ENCODE measurements at places on chromosomes 13 and 19.

DNA sequence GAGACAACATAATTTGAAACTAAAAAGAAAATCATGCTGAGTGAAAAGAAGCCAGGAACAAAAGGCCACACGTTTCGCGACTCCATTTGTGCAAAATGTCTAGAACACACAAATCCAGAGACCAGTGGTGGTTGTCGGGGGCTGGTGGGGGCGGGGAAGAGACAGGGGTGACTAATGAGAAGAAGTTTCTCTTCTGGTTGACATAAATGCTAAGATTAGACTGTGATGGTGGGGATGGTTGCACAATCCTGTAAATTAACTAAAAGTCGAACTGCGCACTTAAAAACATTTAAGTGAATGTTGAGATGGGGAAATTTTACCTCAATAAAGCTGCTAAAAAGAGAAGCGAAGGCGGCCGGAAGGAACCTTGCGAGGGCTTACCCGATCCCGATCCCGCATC lies 7.1 kb downstream of the AKAP8 start:
- no peak for DNase-seq

GRCh38 chr13:69720278-69720983 lies 387.2 kb upstream of the ATXN8OS start:
- no peak for DNase-seq

GRCh38 chr13:27170221-27170515 lies 1.4 kb downstream of the USP12 start:
- DNase-seq, result no peak

DNA sequence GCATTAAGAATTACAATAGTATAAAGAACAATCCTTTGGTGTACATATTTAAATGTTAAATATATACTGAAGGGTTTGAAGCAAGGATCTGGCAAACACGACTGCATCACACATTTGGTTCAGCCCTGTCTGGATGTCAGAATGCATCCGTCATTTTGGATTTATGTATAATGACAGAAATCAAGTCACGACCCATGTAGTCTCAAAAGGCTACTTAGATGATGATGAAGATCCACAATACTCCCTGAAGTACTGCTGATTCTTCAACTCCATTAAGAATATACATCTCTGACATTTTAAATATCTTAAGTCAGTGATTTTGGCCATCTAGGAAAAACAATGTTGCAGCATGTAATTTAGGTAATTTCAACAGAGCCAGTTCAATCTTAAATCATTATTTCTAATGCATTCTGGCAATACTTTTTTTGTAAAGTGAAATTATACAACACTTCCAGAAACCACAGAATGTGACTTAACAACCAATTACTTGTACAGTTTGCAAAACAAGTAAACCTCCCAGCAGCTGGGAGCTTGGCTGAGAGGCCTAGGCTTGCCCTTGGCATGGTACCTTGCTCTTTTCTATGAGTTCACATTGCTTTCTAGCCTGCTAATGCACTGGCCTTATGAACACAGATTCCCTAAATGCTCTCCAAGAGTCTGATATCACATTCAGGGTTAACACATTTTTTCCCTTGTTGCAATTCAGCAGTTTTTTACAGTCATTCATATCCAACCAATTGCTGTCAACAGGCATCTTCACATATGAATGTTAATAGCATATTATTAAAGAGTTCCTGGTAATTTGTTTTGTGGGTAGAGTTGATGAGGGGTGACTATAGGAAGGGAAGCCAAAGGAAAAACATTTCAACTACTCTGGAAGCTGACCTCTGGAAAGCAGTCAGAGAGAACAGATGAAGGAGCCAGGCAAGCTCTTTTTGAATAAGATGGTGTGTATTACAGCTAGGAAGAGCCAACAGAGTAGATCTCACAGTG lies 175.2 kb downstream of the ENOX1 start:
- no peak for DNase-seq

- DNase-seq, result no peak
Measured at GRCh38 chr13:113421673-113422270, 31.5 kb downstream of the ADPRHL1 start.
